Lung (tissue), 17 donors: ENCODE measurements at places on chromosomes 2 and 18. TPM values are rescaled to one million over a fixed set of nuclear protein-coding genes. Genes with fewer than 3 reads are reported as not detected.

The QPCT gene
- total RNA-seq = 9.1 TPM

The DCAF17 gene
- 11.5 TPM for total RNA-seq

- peak; percentile 89 for DNase-seq
Observed at GRCh38 chr18:76524900-76525698, 30.1 kb upstream of the ZNF516 start.

DNA sequence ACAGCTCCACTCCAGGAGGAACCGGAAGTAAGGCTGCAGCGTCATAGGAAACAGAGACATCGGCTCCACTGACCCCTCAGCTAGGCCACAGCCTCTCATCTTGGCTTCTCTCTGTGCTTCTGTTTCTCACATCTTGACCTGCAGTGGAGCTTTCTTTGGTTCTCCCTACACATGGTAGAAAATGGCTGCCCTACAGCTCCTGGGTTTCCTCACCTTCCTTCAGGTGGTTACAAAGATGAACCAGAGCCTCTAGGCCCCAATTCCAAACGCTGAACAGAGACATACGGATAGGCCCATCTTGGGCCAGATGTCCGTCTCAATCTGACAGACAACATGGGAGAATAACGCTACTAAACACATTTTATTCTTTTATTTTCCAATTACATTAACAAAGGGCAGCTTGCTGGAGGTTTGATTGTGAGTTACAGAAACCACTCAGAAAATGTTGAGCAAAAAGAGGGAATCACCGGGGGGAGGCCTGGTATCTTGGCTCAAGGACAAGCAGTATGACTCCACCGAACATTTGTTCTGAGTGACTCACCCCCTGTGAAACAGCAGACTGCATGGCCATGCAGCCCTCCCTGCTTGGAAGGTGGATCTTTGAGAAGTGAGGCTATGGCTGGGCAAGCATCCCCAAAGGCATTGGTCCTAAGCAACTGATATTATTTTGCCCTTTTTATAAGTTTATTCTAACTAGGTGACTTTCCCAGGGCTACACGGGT lies 303.5 kb downstream of the CDCA7 start:
- DNase-seq = no peak

DNA sequence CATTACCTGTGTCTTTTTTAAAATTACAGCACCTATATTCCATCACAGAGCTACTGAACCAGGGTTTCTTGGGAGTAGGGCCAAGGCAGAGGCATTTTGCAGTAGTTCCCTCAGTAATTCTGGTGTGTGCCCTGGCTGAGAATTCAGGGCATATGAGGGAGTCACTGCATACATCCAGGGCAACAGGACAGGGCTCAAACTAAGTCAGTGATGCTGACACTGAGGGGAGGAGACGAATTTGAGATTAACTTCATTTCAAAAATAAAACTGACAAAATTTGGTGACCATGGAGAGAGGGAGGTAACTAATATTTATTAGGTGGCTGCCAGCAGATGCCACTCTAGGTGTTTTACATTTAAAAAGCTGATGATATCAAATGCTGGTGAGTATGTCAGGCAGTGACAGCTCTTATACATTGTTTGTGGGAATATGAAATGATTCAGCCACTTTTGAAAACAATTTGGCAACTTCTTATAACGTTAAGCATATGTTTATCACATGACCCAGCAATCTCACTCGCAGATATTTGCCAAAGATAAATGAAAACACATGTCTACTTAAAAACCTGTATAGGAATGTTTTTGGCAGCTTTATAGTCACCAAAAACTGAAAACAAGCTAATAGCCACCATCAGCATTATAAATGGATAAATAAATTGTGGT lies 20.3 kb downstream of the STRADB start:
- no peak for DNase-seq

- DNase-seq = no peak
Observed at GRCh38 chr2:24961903-24962302, 9.9 kb downstream of the DNAJC27 start.
